Activated T-cell treated with anti-CD3 and anti-CD28 coated beads, Interleukin-2, amount 50 U/mL, for 72 hours (primary cell): ENCODE measurements at places on chromosomes 16 and 17.

GRCh38 chr16:85856079-85856478, 42.9 kb upstream of the IRF8 start:
- no peak for DNase-seq

DNA sequence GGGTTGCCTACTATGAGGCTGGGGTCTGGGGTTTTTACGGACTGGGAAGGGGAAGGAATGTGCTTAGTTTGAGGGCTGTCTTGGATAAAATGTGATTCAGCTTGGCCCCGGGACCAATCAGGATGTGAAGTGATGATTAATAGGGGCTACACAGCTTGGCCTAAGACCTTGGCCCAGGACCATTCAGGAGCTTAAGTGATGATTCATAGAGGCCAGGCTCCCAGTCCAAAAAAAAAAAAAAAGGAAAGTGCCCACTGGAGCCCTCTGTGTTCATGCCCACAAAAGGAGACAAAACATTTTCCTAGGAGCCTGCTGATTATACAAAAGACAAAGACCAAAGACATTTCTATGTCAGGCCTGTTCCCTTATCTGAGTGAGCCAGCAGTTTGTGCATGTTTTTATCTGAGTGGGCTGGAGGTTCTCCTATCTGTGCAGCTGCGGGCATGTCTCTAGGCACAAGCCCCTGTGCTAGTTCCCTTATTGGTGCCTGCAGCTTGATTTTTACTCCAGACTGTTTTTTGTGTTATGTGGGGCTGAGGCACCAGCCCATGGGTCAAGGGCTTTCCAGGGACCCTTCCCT, 898.2 kb upstream of the GOT2 start:
- DNase-seq: no peak

GRCh38 chr17:42275527-42276358, 448 bp downstream of the STAT5B start:
- DNase-seq: peak; percentile 38

- no peak for DNase-seq
Observed at GRCh38 chr17:16327018-16327417, 26.3 kb downstream of the CENPV start.

DNA sequence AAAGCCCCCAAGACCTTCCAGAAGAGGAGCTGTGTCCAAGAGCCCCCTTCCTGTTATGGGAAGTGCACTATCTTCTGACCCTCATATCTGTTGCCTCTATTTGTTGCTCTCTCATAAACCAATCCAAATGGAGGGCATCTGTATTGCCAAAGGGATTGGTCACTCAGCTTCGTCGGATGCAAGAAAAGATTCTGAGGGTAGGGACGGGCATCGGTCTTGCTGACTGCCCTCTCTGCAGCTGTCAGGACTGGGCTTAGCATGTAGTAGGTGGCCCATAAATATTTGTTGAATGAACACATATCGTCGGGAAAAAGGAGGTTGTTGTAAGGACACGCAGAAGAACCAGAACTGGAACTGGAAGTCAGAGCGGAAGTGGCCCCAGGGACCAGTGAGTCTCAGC, 44.1 kb downstream of the CCDC42 start:
- DNase-seq: no peak

DNA sequence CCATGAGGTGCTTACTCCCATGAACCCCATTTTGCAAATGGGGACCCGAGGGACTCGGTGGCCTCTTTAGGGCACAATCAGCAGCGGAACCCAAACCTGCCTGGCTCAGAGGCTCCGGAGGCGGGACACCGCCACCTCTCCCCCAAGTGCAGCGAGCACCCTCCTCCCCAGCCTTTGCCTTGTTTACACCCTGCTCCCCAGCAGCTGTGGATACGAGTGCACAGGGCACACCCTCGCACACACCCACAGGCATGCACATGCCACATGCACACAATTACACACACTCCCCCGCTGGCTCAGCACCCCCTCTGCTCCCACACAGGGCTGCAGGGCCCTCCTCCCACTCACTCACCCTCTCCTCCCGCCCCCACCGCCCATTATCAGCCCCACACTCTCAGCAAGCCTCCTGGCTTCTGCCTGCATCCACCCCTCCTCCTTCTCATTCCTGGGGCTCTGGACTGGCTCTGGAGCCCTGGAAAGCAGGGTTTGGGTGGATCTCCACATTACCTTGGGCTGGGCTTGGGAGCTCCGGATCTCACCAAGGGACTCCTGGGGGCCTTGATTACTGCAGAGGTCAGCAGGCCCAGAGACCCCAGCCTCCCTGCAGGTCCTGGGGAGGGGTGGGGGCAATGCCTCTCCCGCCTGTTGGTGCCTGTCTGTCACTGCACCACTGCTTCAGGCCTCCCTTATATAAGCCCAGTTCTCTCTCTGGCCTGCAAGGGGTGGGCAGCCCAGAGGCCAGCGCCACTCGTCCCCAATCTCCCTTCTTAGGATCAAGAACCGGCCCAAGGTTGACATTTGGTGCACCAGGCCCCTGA, 6.4 kb downstream of the PDK2 start:
- no peak for DNase-seq

DNA sequence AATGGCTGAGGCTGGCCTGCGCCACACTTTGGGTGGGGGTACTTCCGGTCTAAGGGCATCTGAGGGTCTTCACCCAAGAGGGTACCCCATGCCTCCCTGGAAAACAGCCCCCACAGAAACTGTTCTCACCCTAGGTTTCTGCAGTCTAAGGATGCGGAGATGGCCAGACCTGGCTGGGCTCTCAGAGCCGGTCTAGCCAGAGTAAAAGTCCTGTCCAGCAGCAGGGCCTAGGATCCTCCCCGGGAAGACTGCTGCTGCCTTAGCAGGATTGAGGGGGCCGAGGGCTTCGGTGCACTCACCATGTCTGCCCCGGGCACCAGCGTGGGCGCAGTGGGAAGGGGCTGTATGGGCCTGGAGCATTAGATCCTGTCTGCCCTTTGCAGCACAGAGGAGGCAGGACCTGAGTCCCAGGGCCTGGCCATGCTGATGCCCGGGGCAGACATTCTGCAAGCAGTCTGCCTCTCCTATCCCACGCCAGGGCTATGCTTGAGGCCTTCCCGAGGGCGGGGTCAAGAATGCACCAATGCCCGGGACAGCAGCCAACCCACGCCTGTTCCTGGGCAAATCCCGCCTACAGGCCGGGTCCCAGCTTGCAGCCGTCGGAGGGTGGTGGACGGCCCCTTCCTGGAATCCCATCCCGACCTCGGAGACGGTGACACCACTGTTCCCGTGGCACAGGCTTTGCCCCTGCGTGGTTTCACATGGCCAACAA, 54.7 kb downstream of the CBFA2T3 start:
- no peak for DNase-seq

DNA sequence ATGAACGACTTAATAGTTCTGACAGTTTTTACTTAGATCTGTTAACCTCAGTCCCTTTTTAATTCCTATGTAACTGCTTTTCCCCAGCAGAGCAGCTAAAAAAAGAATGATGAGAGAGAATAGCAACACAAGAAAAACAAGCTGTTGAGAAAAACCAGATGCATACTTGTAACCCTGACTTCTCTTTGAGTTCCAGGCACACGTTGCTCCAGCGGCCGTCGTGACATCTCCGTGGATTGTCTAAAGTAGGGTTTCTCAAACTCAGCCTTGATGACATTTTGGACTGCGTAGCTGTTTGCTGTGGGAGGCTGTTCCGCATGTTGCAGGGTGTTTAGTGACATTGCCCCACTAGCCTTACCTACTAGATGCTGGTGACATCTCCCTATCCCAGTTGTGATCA, 324.0 kb downstream of the SNX29 start:
- DNase-seq: no peak

GRCh38 chr17:47072886-47073285, 93.8 kb upstream of the RPRML start:
- no peak for DNase-seq

DNA sequence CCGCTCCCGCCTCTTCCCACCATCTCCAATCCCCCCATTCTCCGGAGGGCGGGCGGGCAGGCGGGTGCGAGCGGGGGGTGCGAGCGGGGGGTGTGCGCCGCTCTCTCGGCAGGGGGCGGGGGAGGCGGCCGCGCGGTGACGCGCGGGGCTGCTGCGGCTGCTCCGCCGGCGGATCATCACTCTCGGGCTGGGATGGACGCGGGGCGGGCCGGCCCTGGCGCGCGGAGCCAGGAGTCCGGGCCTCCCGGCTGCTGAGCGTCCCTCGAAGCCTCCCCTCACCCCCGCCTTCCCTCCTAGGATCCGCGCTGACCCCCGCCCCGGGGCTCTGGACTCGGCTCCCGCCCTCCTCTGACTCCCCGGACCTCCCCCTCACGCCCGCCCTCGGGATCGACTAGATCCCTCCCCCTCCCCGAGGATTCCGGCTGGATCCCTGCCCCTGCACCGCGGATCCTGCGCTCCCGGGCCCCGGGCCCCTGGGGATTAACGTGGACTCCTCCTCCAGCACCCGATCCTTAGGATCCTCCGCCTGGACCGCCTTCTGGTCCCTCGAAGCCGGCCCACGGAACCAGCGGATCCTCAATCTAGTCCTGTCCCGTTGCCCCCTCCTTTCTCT, 946 bp upstream of the TMEM256 start:
- DNase-seq: peak; percentile 71

DNA sequence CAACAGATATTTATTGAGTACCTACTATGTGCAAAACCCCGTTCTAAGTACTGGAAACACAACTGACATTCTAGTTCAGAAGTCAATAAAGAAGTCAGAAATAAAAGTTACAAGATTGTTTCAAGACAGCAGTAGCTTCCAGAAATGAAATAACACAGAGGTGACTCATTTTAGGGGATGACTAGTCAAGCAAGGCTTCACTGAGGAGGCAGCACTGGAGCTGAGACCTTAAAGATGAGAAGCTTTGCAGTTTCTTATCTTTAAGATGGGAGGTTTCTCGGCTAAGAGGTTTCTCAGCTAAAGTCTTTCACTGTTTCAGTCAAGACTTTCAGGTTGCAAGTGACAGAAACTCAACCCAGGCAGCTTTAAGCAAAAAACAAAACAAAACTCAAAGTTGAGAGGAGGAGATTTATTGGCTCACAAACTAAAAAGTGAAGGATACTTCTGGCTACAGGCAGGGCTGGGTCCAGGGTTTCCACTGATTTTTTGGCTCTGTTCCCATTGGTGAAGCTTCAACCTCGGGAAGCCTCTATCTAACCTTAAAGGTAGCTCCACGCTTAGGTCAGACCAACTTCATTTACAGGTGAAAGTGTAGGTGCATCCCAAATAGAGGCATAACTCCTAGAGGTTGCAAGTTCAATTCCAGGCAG, 7.4 kb upstream of the MMP2 start:
- DNase-seq: peak; percentile 38

GRCh38 chr16:74718741-74719610, 18.3 kb upstream of the MLKL start:
- no peak for DNase-seq

GRCh38 chr16:2919511-2920255, 8.0 kb downstream of the FLYWCH1 start:
- peak; percentile 48 for DNase-seq

- no peak for DNase-seq
Observed at GRCh38 chr17:33021731-33022408, 30.2 kb downstream of the SPACA3 start.

- no peak for DNase-seq
Observed at GRCh38 chr16:12009462-12009861, 32.9 kb downstream of the SNX29 start.

- no peak for DNase-seq
Observed at GRCh38 chr16:64074706-64075105, 1047.2 kb downstream of the CDH11 start.

DNA sequence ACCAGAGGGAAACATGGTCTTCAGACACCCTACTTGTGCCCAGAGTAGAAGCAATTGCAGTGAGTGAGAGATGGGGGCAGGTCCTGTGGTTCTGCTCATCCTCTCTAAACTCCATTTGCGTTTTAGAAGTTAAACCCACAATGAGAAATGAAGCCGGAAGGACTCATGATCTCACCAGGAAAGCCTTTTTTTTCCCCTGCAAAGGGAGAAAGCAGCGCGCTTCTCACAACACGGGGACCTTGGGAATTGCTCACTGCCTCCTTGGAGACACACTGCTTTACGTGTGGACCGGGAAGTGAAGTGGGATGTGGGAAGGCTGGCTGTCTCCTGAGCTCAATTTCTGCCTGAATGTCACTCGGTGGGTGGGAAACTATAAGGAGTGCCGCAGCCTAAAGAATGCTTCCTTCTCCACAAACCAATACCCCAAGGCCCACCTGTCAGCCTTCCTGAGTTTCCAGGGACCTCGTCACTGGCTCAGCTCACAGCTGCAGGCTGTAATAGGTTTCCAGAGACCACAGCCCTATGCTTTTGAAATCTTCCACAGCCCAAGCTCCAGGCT, 365.4 kb downstream of the XYLT1 start:
- no peak for DNase-seq

- no peak for DNase-seq
Observed at GRCh38 chr16:55021595-55022475, 91.2 kb downstream of the IRX5 start.

DNA sequence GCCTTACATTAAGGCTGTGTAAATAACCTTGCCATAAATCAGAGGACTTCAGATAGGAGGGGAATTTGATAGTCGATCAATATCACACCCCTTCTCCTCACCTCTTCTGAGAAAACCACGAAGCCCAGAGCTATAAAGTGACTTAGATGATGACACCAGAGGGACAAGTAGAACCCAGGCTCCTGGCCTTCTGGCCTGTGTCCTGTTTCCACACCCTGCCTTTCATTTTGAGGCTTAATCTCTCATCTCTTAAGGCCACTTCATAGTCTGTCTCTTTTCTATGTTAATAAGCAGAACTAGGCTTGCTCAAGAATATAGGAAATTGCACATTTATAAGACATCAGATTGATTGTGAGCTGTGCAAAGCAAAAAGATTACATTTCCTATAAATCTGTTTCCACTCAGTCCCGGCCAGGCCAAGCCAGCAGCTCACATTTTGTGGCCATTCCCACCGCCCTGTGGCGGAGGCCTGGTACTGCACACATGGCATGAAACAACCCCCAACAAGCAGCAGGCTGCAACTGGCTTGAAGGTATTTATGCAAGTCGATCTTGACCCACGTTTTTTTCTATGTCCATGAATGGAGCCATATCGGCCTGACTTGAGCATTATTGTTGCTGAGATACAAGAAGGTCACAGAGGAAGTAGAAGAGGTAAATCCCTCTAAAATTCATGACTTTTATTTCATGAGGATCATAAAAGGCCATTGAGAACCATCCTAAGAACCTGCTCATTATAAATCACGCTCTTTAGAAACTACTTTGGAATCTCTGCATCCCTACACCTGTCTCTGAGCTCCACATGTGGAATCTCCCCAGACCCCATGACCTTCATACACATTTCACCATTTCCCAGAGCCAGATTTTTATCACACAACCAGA, 93.7 kb downstream of the PMP22 start:
- peak; percentile 22 for DNase-seq

DNA sequence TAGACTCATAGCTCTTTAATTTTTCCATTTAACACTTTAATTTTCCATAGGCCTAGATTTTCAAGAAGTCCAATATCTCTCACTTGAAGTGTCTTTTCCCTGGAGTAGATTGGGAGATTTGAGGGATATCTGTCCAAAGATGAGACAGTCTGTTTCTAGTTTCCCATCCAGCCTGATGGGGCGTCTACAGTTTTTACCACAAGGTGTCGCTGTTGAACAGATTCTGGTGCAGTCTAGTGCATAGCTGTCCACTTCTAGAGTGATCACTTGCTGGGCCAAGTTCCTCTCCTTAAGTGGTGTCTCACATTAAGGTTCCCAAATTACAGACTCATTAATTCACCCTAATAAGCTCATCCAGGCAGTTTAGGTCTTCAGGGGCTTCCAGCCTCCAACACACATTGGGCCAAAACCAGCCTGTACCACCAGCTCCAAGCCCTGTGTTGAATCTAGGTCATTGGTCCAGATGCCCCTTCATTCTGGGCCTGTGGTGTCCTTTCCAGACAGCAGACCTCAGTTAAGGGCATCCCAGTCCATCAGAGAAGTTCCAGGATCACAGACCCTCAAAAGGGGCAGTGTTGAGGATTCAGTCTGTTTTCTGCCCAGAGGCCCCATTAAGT, 9.4 kb downstream of the SNX20 start:
- peak; percentile 67 for DNase-seq

- DNase-seq: peak; percentile 38
Observed at GRCh38 chr16:86604436-86605193, 26.3 kb downstream of the FOXL1 start.
